Smooth muscle cell of the umbilical artery (primary cell): ENCODE measurements at places on chromosomes 1 and 21. TPM values are rescaled to one million over a fixed set of nuclear protein-coding genes. Genes with fewer than 3 reads are reported as not detected.

Gene TCP10L
- total RNA-seq: 0.46 and 0.59 TPM in 2 replicates

Gene TSPEAR
- not detected in 2 replicates for total RNA-seq

Gene HIVEP3
- total RNA-seq: 4.8 and 6.6 TPM in 2 replicates

Gene LRRC3
- total RNA-seq: 0.78 and 0.89 TPM in 2 replicates

Gene NAV1
- total RNA-seq: 41.3 and 123 TPM in 2 replicates

Gene CNN3
- 525 and 648 TPM in 2 replicates for total RNA-seq
